SW480 (cell line): ENCODE measurements at places on chromosomes 6 and 20.

DNA sequence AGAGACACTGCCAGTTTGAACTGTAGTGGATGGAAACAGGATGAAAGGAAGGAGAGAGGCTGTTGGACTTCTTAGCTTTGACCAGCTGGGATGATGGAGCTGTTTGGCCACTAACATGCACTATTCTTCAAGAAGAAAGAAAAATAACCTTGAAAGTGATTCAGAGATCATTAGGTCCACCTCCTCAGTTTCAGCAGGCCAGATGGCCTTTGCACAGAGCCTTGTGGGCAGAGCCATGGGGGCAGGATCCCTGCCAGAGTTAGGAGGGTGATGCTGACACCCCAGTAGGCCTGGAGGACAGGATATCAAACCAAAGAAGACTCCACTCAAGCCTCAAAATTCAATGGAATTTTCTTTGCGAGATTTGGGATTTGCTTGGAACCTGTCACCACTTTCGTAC lies 74.5 kb upstream of the TMEM181 start:
- DNase-seq, result no peak

GRCh38 chr20:47360297-47361056 lies 4.0 kb upstream of the ZMYND8 start:
- DNase-seq, result peak; percentile 93

DNA sequence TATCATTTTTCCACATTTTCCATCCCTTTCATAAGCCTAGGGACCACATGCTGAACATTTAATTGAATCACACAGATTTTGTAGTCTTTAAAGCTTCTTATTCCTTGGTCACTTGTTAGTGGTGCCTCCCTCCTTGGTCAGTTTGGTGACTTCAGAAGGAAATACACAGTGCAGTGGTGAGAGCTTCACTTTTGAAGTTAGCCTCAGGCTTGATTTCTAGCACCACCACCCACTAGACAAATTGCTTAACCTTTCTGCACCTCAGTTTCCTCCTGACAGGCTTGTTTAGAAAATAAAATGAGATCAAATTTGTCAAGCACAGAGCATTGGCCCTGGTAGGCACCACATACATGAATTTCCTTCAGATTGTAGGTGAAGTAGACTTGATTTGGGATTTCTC lies 91.7 kb downstream of the FOXO3 start:
- no peak for DNase-seq

DNA sequence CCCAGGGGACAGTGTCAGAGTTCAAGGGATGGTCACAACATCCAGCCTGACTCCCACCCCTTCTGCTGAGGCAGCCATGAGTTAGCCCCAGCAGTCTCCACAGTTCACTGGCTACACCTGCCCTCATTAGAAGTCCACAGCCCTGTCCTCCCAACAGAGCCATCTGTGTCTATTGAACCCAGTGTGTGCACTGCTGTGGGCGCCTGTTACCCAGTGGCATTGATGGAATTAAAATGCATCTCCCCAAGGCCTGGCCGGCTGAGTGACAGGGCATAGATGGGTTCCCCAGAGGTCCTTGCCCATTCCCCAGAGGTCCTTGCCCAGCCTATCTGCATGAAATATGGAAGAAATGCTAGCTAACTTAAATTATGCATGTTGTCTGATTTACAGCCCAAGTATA lies 73.3 kb downstream of the PCSK2 start:
- no peak for DNase-seq

DNA sequence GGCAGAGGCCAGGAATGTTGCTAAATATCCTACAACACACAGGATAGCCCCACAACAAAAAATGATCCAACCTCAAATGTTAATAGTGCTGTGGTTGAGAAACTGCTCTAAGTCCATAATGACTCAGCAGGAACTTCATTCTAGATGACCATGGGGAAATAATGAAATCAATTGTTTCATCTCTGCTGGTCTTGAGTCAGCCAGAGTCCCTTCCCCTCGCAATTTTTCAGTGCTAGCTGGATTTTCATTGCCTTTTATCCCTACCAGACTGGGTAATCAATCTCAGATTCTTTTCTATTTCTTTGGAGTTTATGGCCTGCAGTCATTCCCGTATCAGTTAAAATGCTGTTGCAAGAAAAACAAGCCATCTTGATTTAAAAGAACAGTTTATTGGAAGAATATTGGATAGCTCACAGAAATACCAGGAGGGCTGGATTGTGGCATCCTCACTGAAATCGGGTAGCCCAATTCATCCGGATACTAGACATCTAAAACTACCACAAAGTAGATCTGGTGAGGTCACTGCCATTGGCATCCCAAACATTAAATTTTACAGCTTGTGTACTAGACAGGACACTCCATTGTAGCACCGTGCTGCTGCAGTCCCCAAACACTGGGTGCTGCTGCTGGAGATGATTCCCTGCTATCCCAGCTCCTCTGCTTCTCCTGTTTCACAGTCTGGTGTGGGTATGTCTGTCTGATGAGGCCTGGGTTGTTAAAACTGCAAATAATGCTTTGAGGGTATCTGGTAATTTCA lies 30.3 kb upstream of the POPDC3 start:
- DNase-seq, result peak; percentile 70

GRCh38 chr6:146913842-146914488 lies 290.3 kb upstream of the STXBP5 start:
- peak; percentile 53 for DNase-seq
